AML-193 (cell line): ENCODE measurements at places on chromosomes 1 and 21.

GRCh38 chr1:247453245-247453644, 4.7 kb downstream of the OR2B11 start:
- DNase-seq: peak; percentile 10

GRCh38 chr1:94244816-94245215, 7.4 kb upstream of the ARHGAP29 start:
- DNase-seq: no peak

DNA sequence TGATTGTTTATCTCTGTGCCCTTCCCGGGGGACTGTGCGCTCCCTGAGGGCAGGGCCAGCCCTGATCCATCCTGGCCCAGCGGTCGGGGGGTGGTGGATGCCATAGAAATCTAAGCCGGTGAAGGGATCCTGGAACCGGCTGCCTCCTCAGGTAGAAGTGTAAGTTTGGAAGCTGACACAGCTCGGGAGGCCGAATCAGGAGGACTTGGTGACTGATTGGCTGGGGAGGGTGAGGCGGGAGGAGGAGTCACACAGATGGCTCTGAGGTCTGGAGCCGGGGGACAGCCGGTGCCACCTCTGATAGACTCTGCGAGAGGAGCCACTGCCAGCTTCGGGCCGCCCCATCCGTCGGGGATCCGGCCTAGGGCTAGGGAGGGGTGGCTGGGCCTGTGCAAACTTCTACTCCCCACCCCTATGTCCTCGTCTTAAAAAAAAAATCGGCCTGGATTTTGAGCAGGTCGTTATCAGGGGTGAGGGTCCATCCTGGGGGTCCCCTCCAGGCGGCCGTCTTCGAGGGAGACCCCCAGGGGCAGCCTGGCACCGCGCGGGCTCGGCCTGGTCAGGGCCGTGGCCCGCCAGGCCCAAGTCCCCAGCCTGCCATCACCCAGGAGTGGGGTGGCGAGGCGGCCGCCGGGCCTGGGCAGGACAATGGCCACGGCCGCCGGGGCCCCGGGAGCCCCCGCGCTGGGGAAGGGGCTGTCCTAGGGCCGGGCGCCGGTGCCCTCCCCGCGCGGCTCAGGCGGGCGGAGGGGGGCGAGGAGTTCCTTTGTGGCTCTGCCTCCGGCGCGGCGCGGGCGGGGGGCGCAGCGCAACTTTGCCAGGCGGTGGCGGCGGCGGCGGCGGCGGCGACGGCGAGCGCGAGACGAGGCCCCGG, 708 bp upstream of the ZNF362 start:
- peak; percentile 59 for DNase-seq

GRCh38 chr1:72117621-72118020, 164.7 kb downstream of the NEGR1 start:
- no peak for DNase-seq

GRCh38 chr1:154329152-154329521, 3.8 kb downstream of the ATP8B2 start:
- DNase-seq: no peak

GRCh38 chr21:17711896-17712295, 99.2 kb upstream of the BTG3 start:
- DNase-seq: peak; percentile 76

DNA sequence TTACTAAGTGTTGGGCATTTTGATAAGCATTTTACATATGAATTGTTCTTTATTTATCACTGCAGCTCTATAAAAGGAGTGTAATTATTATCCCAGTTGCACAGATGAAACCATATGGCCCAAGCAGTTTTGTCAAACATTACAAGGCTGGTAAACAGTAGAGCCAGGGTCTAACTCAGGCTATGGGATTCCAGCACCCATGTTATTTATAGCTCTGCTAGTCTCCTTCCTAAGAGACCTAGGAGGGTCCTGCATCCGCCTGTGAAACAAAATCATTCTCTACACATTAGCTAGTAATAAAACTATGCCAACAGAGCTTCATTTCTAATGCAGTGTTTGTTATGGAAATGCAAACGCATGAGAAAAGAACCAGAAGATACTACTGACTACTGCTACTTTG, 58.6 kb downstream of the IL23R start:
- DNase-seq: no peak

GRCh38 chr1:234309598-234310459, 63.4 kb upstream of the COA6 start:
- DNase-seq: peak; percentile 51

DNA sequence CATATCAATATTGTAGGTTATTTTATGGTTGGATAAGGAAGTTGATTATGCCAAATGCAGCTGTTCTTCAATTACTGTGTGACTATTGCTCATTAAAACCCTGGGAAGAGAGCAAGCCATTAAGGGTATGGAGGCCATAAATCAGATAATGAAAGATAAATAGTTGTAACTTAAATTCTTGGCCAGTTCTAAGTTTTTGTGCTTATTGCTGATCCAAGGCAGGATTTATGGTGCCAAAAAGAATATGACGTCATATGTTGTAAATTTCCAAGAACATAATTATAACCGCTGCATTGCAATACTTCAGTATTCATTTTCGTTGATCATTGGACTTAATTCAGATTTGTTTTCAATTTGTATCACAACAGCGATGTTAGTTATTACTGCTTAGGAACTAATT, 211.6 kb downstream of the LRRC40 start:
- DNase-seq: no peak

DNA sequence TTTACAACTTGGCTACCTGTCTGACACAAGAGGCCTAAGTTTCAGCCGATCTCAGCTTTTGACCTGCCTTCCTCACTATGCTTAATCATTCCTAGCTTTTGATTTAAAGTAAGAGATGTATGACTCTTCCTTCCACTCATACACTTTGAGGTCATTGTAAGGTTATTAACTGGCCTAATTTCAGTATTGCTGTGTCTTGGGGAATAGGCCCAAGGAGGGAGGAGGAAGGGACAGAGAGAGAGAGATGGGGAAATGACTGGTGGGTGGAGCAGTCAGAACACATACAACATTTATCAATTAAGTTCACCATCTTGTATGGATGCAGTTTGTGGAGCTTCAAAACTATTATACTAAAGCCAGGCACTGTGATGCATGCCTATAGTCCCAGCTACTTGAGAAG, 28.3 kb upstream of the FAM20B start:
- DNase-seq: no peak

GRCh38 chr1:13798120-13798519, 98.1 kb downstream of the PRDM2 start:
- no peak for DNase-seq

DNA sequence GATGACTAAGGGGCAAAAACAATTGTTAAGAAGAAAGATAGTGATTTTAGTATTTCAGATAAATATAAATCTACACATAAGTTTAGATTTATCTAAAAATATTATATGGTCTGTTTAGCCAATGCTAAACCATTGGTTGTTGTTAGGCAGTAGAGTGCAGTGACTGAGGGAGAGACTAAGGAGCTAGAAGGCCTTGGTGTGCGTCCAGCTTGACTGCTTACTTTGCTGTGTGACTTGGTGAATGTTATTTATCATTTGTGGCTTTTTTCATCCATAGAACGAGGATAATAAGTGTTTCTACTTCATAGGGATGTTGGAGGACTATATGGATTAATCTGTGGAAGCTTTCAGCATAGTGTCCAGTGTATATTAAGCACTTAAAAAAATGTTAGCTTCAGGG, 264.7 kb upstream of the C1orf105 start:
- DNase-seq: no peak

GRCh38 chr1:24745711-24746413, 615 bp downstream of the CLIC4 start:
- no peak for DNase-seq

GRCh38 chr1:205072881-205073280, 11.4 kb downstream of the TMEM81 start:
- DNase-seq: no peak

- no peak for DNase-seq
These were observed 188.3 kb downstream of the CLEC20A start for GRCh38 chr1:178308438-178308837.

- DNase-seq: no peak
These were observed 63.7 kb downstream of the CLDN17 start for GRCh38 chr21:30102871-30103270.

DNA sequence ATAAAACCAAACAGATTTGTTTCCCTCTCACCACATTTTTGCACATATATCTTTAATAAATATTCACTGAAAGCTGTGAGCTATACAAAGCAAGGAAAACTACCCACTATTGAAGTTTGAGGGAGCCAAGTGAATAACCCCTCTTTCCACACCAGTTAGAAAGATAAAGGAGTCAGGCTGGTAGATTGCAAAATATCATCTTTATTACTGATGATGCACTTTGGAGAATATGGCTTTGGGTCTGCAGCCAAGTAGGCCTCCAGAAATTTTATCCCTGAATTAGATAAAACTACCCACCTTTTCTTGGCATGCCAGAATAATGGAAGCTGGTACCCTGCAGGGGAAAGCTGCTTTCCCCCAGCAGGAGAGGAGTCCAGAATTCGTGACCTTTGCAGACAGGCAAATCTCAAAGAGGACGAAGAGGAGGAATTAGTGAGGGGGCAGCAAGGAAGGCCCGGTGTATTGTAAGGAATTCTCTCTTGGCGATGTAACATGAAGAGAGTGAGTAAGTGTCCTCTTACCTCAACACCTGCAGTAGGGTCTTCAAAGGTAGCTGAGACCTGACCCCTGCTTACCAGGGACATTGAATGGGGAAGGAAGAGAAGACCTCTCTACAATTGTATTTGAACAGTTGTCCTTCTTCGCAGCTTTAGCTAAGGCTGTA, 84.7 kb downstream of the LRRC8D start:
- DNase-seq: no peak

DNA sequence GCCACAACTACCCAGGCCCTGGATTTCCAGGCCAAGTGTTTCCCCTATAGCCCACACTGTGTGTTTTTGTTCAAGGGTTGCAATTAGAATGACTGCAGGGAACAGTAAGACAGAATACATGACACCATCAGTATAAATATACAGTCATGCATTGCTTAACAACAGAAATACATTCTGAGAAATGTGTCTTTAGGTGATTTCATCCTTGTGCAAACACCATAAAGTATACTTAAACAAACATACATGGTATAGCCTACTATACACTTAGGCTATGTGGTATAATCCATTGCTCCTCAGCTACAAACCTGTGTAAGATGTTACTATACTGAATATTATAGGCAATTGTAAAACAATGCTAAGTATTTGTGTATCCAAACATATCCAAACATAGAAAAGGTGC, 7.5 kb upstream of the SLC44A5 start:
- DNase-seq: no peak

- no peak for DNase-seq
These were observed at the start of gene TFF1 for GRCh38 chr21:42366292-42367010. Gene TFF1 (minus strand): TSS chr21:42366535. CDS start chr21:42366495, 40 bp downstream.

- DNase-seq: no peak
These were observed 104.8 kb downstream of the CSMD2 start for GRCh38 chr1:34060187-34060730.

DNA sequence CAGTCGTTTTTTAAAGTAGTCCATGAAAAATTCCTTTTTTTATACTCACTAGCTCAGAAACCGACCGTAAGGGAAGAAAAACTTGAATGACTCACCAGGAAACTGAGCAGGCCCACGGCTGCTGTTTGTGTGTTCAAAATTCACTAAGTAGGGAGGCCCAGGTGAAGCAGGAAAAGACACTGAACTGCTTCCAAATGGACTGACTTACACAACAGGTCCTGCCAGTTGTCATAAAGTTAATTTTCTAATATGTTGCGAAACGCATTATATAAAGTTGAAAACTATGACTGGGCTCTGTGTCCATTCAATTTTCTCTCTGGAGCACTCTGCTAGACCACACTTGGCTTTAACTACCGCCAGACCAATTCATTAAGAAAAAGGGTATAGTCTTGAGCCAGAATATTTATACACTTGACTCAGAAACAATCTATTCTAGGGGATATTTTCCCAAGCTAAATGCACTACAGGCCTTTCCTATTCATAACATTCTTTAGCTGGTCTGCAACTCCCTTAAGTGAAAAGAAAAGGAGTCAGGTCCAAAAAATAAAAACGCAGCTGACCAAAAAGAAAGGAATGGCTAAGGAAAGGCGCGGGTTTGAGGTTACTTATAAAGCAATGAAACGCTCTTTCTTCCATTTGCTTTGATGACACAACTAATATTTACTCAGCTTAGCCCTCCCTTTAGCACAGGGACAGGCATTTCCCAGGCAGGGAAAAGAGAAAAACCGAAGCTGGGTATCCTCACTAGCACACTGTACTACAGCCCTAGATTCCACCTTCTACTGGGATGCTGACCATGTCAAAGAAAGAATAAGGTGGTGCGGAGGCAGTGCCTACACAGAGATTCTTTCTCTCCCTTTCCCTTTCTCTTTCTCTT, 306.3 kb upstream of the ESRRG start:
- no peak for DNase-seq

- DNase-seq: peak; percentile 35
These were observed 1.0 kb downstream of the DNAJB4 start for GRCh38 chr1:78005755-78006154.

- DNase-seq: peak; percentile 91
These were observed 22.9 kb downstream of the S1PR1 start for GRCh38 chr1:101259744-101260148.

GRCh38 chr1:177287994-177288393, 117.2 kb downstream of the BRINP2 start:
- DNase-seq: no peak

DNA sequence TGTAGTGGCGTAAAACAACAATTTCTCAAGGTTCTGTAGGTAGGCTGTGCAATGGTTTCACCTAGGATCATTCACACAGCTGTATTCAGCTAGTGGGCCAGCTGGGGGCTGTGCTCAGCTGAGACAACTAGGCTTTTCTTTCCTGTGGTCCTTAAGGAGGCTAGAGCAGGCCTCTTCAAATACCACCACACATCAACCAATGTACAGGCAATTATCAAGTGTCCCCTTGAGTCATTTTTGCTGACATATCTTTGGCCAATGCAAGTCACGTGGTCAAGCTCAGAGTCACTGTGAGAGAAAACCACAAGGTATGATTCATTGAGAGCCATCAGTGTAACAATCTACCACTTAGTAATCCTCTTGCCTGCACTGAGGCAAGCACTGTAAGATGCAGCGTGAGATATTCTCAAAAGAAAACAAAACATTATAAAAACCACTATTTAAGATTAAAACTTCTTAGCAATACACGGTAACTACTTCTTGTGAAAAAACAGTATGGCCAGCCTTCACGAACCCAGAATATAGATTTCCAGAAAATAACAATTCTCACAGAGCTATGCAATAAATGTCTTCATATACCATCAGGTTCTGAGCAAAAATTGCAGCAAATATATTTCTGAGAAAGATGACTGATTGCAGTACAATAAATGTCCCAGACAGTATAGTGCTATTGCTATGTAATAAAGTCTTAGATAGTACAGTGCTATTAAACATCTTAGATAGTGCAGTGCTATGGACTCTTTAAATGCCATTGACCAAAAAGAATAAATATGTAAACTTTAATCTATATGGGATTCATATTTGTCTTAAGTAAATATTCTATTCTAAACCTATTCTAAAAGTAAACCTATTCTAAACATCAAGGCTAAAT, 55.3 kb downstream of the NME7 start:
- peak; percentile 82 for DNase-seq

GRCh38 chr1:58704616-58705021, 4.8 kb upstream of the MYSM1 start:
- no peak for DNase-seq

DNA sequence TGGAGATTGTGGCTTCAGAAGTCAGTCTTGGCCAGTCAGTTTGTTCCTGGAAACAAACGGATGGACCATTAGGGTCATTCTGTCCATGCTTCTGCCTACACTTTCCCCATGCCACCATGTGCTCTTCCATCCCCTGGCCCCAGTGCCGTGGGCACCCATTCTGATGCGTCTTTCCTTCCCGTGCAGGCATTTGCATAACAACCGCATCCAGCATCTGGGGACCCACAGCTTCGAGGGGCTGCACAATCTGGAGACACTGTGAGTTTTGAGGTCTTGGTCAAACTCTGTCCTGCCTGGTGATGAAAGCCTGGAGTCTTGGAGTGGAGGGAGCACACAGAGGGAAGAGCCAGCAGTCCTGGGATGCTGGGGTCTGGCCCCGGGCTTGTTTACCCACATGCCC, 61.1 kb downstream of the UBE2T start:
- DNase-seq: no peak
